Endodermal cell (in vitro differentiated cells): ENCODE measurements at places on chromosomes 13 and 19.

DNA sequence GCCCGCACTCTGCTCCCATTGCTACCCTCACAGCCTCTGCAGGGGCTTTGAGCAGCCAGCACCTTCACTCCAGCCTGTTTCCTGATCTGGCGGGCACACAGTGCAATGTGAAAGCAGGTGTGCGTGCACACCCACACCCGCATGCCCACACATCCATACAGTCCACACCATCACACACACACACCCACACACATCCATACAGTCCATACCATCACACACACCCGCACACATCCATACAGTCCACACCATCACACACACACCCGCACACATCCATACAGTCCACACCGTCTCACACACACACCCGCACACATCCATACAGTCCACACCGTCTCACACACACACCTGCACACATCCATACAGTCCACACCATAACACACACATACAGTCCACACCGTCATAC, 28.0 kb downstream of the PIAS4 start:
- DNase-seq = no peak

DNA sequence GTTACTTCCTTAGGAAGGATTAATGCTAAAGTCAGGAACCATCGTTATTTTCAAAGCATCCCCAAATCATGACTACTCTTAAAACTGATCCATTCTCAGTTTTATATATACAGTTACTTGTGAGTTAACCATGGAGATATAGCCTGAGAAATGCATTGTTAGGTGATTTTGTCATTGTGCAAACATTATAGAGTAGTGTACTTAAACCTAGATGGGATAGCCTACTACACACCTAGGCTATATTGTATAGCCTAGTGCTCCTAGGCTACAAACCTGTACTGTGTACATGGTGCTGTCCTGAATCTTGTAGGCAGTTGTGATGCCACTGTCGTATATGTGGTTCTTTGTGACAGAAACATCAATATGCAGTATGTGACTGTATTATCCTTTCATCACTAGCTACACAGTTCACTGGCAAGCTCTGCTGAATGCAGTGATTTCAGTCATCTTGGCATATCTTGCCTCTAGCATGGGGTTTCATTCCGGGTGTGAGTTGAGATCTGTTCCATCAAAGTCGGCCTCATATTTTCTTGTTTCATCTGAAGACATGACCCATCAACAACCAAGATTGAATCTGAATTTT, 45.3 kb downstream of the CDK8 start:
- DNase-seq = no peak

DNA sequence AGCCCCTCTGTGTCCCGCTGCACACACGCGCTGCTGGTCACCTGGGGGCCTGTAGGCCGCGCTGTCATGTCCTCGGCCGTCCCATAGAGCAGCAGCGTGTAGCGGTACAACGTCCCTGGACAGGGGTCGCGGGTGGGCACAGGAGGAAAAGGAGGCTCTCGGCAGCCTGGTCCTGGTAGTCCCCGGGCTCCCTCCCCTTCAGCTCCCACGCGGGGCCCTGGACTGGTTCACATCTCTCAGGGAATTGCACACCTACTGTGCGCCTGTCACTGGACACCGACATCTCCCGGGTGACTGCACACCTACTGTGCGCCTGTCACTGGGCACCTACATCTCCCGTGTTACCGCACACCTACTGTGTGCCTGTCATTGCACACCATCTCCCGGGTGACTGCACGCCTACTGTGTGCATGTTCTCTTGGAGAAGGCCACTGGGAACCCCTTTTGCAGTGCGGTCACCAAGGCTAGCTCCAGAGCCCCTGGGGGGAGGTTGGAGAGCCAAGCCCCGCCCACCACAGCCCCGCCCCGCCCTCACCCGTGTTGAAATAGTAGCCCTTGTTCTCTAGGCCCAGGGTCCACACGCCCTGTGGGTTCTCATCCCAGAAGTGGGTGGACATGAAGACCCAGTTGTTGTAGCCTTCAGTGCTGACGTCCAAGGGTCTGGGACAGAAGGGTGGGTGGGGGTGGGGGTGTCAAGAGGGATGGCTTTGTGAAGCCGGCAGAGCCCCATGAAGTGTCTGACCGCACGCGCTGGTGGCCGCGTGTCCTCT, 3.5 kb upstream of the C19orf25 start:
- no peak for DNase-seq

GRCh38 chr13:33227927-33228647, 57.5 kb downstream of the STARD13 start:
- DNase-seq = no peak

GRCh38 chr19:11463391-11463790, 17.5 kb downstream of the ELAVL3 start:
- no peak for DNase-seq
